ENCODE measurements at places on chromosomes 1 and 21. TPM values are rescaled to one million over a fixed set of nuclear protein-coding genes. Genes with fewer than 3 reads are reported as not detected.

- DNase-seq: no peak
Observed at GRCh38 chr1:2640626-2641025, 7.8 kb upstream of the MMEL1 start.

ATP5PO gene
- total RNA-seq: 86.8 TPM

- peak; percentile 28 for DNase-seq
Observed at GRCh38 chr1:229047161-229047839, 223.6 kb upstream of the RAB4A start.

- no peak for DNase-seq
Observed at GRCh38 chr1:63982201-63982600, 208.4 kb downstream of the ROR1 start.

USP24 gene
- 17.7 TPM for total RNA-seq

PCAT6 gene
- total RNA-seq: 0.65 TPM

- no peak for DNase-seq
Observed at GRCh38 chr1:184825571-184825970, 70.9 kb upstream of the EDEM3 start.

- DNase-seq: no peak
Observed at GRCh38 chr21:45356653-45357435, 48.1 kb upstream of the COL18A1 start.

ANKRD45 gene
- not detected for total RNA-seq

DNA sequence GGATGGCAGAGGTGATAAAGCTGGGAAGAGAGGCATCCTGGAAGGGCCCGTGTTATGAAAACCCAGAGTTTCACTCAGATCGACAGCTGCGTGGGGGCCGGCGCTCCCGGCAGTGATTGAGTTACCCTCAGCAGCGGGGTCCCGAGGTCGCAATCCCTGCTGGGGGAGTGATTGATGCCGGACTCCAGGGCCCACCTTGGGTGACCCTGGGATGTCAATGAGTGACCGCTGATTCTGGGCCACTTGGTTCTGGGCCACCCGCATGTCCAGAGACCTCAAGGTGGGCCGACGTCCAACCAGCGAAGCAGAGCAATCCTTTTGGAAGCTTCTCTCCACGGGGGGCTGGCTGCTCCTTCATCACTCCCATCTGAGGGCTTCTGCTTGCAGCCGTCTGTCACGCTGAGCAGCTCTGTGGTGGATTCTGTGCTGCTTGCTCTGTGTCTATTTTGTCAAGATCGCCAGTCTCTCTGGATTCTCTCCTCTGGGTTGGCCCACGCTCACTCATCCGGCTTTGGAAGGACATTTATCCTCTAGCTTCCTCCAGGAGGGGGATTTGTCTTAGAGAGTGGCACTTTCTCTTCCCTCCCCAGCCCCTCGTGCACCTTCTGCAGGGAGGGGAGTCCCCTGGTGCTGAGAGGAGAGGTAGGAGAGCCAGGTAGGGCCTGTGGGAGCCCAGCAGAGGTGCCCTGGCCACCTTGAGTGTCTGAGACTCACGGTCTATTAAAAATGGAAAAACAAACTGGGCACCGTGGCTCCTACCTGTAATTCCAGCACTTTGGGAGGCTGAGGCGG, 110.9 kb upstream of the C1orf174 start:
- no peak for DNase-seq

DNA sequence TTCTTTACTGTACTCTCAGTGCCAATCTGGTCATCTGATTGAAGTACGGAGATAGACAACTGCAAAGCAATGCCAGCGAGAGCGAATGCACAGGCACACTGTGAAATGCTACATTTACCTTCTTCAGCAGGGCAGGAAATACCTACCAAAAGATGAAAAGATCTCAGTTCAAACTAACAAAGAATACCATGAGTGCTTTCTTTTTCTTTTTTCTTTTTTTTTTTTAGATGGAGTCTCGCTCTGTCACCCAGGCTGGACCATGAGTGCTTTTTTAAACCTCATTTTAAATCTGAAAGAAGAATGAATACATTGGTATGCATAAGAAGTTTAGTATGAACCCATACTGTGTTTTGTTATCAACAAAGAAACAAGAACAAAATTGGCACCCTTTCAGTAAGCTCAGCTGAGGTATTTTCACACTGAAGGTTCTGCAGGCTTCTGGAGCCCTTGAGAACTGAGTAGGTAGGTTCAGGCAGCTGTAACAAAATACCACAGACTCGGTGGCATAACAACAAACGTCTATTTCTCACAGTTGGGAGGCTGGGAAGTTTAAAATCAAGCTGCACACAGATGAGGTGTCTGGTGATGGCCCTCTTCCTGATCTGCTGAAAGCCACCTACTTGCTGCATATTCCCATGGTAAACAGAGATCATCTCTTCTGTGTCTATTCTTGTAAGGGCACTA, 1.7 kb upstream of the CHI3L2 start:
- no peak for DNase-seq

DNA sequence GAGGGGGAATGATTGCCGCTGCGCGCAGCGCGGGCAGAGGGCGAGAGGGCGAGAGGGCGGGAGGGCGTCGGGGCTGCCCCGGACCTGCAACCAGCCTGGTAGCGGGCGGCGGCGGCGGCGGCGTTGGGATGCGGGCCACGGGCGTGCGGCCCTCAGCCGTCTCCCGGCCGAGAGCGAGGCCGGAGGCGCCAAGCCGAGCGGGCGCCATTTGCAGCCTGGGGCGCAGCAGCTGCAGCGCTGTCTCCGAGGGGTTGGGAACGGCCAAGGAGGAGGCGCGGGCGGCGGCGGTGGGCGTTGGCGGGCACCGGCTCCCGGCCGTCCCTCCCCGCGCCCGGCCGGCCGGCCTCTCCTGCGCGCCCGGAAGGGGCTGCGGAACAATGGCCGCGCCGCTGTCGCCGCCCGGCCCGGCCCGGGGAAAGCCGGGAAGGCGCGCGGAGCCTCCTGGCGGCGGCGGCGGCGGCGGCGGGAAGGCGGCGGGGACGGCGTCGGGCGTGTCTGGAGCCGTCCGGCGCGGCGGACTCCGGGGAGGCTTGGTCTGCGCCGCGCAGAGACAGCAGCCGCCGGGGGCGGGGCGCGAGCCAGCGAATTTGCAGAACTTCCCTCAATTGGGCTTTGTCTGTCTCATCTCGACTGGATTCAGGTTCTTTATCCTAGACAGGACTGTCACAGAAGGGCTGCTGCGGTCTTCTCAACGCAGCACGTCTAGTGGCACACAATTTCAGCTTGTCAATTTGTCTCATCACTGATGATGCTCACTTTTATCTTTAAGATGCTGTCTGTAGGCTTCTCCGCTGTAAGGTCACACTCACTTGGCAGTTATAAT, 35.7 kb downstream of the ZBTB8B start:
- peak; percentile 61 for DNase-seq

CLCNKB gene
- total RNA-seq: not detected

ZNF648 gene
- total RNA-seq: 0.81 TPM

SEC16B gene
- 60.3 TPM for total RNA-seq

GRCh38 chr1:224691148-224691925, 75.2 kb downstream of the CNIH3 start:
- no peak for DNase-seq

DNA sequence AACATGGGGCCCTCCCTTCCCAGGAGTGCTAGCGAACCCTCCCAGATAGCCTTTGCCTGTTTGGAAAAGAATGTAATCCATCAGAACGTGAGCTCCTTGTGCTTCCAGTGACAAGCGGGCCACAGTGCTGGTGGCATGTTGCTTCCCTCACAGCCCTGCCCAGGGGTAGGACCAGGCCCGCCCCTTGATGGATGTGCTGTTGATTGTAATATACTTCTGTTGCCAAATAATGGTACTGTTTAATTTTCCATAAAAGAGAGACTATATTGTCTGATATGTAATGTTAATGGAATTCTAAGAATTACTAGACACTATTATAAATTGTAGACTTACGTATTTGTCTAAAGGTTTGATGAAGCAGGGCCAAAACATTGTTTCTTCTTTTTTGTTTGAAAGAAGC, 16.4 kb downstream of the ATP5PO start:
- no peak for DNase-seq

S100A16 gene
- 57.4 TPM for total RNA-seq

GRCh38 chr1:156591181-156591431, 470 bp upstream of the NAXE start:
- DNase-seq: no peak

DNA sequence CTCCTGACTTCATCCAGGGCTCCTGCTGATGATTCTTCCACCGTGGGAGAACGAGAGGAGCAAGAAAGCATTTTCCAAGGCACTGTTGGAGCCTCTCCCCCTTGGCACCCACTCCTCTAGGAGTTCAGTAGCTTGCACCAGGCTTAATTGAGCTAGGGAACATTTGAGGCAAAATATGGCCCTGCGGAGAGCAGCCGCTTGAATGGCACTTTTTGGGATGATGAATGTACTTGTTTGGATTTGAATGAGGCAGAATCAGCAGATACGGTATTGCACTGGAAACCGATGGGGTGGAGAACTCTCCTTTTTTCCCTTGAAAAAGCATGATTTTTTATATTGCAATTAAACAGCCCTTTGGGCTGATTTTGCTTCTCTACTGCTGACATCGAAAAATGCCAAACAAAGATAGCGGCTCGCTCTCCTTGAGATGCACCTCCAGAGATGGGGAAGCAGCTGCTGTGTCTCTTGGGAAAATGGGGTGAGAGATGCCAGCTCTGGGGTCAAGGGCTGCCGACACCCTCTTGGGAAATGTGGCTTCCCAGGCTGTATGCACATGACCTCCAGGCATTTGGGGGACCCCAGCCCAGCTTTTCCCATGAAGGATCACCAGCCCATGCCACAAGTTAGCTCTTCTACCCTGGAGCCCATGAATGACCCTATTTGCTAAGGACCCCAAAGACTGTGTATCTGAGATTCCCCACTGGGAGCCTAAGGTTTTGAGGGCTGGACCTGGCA, 55.4 kb upstream of the LRP8 start:
- DNase-seq: no peak

- DNase-seq: peak; percentile 66
Observed at GRCh38 chr1:231420959-231421545, 1.0 kb downstream of the EGLN1 start.

DNA sequence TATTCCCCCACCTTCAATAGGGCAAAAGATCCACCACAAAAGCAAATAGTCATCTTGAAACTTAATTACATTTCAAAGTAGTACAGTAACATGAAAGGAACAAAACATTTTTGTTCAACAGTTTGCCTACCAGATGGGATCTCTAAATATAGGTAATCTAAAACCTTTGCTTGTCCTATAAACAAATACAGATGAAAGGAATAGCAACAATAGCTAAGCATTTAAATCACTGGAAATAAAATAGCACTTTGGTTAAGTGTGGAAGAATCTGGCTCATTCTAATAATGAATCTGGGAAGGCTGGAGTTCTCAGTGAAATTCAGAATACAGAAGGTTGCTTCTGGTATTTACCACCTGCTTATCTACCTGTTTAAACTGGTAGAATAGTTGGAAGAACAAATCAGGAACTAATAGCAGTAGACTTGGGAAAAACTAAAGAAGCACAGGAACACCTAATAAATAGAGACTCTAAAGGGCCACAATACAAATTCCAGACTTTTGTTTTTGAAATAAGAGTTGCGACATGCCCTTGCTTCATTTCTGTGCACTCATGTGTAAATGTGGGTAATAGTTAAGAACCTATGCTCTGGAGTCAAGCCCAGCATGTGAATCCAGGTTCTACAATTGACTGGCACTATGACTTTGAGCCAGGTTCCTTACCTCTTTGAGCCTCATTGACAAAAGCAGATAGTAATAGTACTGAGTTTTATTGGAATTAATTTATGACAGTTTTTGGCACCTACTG, 2.3 kb upstream of the LYPLAL1 start:
- no peak for DNase-seq

LMX1A gene
- total RNA-seq: not detected

GRCh38 chr1:210445931-210446330, 117.2 kb downstream of the HHAT start:
- no peak for DNase-seq

CSF1 gene
- 12.5 TPM for total RNA-seq

DNA sequence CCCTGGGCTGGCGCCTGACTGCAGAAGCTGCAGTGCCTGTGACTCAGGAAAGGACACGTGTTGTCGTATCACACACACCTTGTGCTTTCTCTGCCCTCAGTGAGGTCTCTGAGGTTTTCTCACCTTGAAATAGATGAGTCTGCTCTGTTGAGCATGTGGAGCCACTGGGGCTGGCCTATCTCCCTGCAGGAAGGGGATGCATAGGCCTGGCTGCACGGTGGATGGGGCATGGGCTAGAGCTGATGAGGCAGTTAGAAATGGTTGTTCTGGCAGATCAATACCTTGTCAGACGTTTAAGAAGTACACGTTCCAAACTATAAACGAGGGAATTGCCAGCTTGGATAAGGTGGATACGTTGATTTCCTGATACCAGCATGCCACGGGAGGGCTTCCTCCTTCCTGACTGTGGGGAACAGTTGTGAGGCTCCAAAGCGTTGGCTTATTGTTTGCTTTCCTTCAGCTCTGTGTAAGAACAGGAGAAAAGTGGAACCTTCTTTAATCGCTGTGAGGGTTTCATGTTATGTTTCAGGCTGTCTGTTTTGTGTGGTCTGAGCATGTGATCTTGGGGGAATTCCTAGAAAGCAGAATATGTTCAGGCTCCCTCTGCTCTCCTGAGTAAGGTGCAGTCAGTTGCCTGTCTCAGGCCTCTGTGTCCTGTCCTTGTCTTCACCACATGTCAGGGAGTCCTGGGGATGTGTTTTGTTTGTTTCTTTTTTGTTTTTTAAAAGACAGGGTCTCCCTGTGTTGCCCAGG, 44.8 kb downstream of the PCNT start:
- no peak for DNase-seq

CR1L gene
- total RNA-seq: 0.43 TPM

AMY1C gene
- total RNA-seq: not detected

DNA sequence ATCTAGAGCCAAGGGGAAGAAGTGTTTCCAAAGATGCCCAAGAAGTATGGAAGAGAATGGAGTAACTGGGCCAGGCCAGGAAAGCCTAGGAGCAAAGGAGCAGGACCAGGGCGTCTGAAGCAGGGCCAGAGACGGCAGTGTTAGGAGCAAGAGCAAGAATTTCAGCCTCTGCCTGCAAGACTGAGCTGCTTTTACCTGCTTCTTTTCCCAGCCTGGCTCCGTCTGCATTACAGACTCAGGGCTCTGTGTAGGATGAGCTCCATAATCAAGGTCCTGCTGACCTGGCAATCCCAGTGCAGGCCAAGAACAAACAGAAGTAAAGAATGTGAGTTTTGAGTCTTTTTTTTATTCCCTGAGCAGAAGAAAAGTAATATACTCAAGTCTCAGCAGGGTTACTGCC, 10.1 kb downstream of the FMO1 start:
- no peak for DNase-seq

- no peak for DNase-seq
Observed at GRCh38 chr1:66275083-66275482, 258.9 kb upstream of the SGIP1 start.

DNA sequence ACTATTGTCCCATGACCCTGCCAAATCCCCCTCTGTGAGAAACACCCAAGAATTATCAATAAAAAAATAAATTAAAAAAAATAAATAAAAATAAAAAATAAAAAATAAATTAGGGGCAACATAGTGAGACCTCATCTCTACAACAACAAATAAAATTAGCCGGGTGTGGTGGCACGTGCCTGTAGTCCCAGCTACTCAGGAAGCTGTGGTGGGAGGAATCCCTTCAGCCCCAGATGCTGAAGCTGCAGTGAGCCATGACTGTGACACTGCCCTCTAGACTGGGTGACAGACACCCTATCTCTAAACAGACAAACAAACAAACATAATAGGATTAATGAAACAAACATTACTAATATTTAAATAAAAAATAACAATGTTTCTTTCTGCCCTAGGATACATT, 34.3 kb downstream of the MRPL37 start:
- no peak for DNase-seq

AXDND1 gene
- total RNA-seq: not detected

- no peak for DNase-seq
Observed at GRCh38 chr1:101166583-101167120, 70.2 kb upstream of the S1PR1 start.

SPRR1A gene
- total RNA-seq: not detected

Measured in left lobe of liver (tissue), 2 donors.